Epithelial cell of esophagus (primary cell): ENCODE measurements at places on chromosomes 16 and 17.
A peak's percentile ranks its signal among the peaks of the same experiment; 100 is the strongest.

DNA sequence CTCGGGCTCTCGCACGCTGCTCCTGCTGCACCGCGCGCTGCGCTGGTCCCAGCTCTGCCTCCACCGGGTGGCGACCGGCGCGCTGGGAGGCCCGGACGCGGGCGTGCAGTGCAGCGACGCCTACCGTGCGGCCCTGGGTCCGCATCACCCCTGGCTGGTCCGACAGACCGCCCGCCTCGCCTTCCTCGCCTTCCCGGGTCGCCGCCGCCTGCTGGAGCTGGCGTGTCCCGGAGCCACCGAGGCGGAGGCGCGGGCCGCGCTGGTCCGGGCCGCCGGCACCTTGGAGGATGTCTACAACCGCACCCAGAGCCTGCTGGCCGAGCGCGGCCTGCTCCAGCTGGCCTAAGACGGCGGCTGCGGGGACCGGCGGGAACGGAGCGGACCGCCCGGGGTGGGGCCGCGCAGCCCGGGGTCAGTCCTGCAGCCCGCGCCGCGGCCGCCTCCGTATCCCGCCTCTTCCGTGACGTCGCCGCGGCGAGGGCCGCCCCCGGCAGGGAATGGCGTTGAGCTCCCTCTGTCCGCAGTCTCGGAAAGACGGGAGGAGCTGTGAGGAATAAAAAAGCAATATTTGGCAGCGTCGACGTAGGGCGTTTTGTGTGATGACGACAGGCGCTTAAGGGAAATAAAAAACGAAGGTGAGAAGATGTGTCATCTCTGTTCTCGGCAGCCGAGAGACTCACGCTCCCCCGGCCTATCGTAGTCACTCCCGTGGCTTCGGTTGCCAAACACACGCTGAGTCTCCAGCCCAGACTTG, 1.4 kb downstream of the GLTPD2 start:
- DNase-seq: peak; percentile 99

GRCh38 chr17:1241929-1242328, 28.3 kb upstream of the BHLHA9 start:
- no peak for DNase-seq

DNA sequence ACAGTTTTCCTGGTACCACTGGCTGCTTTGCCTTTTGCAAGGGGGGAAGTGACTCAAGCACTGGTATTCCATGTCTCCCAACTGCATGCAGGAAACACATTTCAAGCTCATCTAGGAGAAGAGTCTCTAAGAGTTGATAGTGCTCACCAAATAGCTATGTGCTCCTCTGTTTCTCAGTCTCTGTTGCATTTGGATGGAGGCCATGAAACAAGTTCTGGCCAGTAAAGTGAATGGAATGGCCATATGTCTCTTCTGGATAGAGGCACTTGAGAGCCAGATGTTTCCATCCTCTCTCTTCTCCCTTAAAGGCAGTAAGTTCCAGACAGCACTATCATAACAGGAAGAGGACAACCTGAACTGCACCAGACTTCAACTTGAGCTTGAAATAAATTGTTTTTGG, 60.6 kb downstream of the C16orf82 start:
- no peak for DNase-seq

DNA sequence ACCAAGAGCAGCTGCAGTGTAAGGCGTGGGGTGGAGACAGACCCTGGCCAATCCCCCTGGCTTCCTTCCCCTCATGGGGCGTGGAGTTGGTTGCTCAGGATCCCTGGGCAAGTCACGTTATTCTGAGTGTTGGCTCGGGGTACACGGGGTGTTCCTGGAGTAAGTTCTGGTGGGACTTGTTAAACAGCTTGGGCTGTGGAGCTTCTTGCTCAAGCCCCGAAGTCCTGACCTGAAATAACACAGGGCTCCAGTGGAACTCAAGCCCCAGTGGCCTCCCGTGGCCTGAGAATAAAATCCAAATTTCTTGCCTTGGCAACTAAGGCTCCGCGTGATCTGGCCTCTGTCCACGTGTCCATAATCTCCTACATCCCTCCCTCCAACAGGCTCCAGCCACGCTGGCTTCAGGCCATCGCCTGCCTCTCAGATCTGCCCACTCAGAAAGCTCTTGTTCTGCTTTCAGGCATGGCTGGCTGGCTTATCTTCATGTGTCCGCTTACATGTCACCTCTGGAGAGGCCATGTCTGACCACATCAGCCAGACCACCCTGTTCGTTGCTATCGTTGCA, 49.3 kb upstream of the BCO1 start:
- no peak for DNase-seq

GRCh38 chr17:29051194-29051593, 8.3 kb downstream of the PIPOX start:
- DNase-seq: no peak

GRCh38 chr16:87040169-87041117, 276.7 kb downstream of the C16orf95 start:
- DNase-seq: no peak

GRCh38 chr17:38743556-38744171, 4.5 kb downstream of the PCGF2 start:
- DNase-seq: no peak

- peak; percentile 55 for DNase-seq
Measured at GRCh38 chr17:3710951-3711383, 12.7 kb upstream of the HASPIN start.

DNA sequence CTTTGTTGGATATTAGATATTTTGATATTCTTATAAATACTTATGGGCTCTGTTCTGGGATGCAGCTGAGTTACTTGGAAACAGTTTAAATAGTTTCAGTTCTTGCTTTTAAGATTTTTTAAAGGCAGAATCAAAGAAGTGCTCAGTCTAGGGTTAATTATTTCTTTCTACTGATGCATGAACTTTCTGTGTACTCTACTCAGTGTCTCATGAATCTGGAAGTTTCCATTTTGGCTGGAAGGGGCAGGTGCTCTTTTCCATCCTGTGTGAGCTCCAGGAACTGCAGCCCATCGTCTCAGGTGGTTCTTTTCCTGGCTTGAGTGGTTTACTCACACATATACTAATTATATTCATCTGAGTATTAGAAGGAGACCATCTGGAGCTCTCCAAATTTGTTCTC, 61.1 kb upstream of the CPHXL start:
- DNase-seq: no peak

DNA sequence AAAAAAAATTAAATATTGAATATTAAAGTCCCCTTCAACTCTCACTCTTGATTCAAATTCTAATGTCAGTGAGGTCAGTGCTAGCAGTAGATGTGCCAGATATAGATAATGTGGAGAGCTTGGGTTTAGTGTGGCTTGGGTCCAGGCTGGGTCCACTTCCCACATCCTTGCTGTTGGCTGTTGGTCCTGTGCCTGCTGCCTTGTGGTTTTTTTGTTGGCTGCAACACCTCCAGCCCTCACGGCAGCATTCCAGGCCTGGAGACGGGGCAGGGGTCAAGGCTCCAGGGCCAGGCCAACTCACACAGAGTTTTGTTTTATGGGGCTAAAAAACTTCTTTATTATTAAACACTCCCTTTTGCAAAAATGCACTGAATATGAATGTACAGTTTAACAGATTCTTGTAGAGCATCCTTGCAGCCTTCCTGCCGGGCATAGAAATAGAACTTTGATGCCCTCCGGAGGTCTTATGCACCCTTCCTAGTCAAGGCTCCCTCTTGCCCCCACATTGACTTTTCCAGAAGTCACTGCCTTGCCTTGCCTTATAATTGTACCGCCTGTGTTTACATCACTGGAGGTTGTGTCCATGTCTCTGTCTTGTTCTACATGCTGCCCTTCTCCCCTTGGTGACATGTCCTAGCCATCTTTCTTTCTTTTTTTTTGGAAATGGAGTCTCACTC, 25.5 kb upstream of the MYO15B start:
- no peak for DNase-seq

DNA sequence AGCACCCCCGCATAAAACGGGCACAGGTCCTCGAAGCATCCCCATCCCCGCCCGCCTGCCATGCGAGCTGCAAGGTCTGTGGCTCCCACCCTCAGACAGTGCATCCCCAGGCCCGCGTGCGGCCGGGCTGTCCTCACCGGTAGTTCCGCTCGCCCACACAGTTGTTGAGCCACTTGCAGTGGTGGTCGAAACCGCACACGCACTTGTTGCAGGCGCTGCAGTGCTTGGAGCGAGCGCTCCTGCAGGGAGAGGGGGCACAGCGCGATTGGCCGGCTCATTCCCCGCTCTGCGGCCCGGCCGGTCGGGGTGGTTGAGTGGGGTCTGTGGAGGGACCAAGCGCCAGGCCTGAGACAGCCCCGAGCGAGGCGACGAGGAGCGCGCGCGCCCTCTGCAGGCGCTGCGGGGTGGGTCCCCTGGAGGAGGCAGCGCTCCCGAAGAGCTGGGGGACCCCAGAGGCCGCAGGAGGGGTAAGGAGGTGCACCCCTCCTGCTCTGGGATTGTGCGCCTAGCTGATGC, 6.0 kb upstream of the TPPP3 start:
- DNase-seq: peak; percentile 36

- DNase-seq: no peak
Measured at GRCh38 chr17:83136931-83137330, 57.5 kb downstream of the METRNL start.

DNA sequence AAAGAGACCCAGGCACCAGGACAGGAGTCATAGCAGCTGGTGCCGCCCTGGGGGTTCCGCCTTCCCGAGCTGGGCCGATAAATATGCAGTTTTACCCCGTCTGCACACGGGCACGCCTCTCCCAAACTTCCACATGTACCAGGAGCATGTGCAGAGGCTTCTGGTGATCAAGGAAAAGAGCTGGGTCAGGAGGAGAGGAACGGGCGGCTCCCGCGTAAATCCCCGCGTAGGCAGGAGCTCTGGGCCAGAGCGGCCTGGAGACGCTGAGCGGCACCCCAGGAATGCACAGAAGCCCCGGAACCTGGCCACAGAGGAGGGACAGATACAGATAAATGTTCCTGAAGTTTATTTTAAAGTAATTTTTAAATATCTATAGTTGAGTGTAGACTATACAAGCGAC, 46.6 kb upstream of the METRNL start:
- no peak for DNase-seq
